ENCODE measurements at places on chromosomes 7 and 10.

DNA sequence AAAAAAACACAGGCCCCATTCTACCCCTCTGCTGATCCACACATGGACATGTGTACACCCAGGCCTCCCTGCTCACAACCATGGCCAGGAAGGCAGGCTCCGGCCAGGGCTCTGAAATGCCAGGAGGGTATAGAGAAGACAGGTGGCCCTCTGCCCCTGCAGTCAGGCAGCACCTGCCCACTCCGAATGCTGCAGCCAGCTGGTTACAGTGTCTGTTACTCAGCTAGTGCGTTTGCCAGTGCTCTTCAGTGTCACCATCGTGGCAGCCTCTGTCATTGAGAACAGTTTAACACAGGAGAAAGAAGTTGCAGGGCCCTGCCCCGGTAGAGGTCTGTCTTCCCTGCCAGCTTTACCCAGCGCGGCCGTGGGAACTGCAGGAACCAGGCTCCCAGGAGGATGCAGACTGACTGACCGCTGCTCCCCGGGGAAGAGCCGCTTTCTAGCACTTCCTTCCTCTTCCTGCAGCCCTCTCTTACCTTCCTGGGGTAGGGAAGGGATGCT is 128.8 kb upstream of the FAM20C start:
- no peak for DNase-seq

DNA sequence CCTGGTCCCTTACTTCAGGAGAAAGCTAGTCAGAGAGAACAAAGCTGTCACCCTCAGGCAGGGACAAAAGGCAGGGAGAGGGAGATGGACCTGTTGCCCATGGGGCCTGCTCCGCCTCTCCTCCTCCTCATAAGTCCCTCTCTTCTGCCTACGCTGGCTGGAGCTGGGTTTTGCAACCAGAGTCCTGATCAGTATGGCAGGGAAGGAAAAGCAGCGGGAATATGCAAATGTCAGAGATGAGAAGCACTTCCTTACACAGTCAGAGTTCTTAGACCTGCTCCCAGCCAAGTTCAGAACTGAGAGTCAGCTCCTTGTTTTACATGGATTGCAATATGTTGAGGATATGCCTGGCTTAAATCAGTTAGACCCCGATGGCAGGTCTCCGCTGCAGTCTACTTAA is 231.1 kb downstream of the ADAM12 start:
- no peak for DNase-seq

DNA sequence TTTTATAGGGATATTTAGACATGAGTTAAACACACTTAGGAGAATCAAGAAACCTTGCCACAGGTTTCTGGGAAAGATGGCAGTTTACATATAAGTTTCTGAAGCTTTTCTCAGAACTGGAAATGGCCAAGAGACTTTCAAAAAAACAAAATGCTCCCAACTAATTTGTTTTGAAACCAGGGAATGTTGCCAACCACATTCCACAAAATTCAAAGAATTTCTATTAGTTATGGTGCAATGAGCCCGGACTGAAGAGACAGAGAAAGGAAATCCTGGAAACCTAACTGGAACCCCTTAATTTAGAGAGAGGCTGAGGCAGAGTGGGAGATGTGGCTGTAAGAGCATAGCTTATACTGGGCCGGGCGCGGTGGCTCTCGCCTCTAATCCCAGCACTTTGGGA is 128.5 kb downstream of the PTEN start:
- no peak for DNase-seq

- no peak for DNase-seq
Observed at GRCh38 chr10:18793951-18794350, 134.7 kb downstream of the ARL5B start.

DNA sequence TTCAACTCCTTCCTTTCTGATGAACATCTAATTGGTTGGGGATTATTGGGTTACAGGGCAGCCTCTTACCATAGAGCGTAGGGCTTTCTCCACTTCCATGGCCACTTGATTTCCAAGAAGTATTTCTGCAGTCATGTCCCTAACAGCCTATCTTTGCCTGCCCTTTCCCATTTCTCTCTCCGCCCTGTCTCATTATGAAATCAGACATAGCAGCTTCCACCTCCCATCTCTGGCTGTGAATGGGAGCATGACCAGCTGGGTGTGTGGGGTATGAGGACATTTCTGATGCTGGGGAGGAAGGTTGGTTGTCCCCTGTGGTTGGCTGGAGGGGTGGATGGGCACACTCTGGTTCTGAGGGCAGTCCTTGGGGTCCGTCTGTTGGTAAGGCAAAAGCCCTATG is 41.2 kb downstream of the ADCYAP1R1 start:
- DNase-seq: no peak

- DNase-seq: no peak
Observed at GRCh38 chr10:18254086-18254485, 113.9 kb downstream of the CACNB2 start.

- DNase-seq: no peak
Observed at GRCh38 chr7:5284304-5285281, 1.9 kb downstream of the SLC29A4 start.

DNA sequence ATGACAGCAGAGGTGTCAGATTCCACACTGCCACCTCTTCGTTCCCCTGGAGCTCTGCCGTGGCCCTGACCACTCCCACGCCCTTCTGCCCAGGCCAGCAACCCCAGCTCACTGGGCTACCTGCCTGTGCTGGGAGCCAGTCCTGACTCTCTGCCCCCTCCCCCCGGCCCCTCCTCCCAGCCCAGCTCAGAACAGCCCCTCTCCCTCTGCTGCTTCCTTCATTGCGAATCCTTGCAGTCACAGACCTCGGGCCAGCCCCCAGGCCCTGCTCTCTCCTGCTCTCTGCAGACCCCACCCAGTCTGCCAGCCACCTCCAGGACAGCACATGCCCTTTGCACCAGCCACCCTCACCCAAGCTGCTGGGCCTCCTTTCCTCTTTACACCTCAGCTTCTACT is 60.4 kb downstream of the TCERG1L start:
- no peak for DNase-seq

DNA sequence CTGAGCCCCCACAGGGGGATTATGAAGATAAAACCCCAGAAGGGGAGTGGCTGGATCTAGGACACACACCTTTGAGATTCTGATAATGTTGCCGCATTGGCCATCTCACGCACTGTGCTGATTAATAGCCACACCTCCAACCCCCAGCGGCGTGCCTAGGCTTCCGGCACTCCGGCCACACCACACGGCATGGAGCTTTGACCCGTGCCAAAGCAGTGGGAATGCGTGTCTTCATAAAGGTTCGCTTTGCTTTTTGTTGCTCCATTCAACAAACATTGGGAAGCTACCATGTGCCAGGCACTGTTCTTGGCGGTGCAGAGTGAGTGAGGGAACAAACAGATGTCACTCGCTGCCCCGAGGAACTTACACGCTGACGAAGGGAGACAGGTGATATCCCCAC is 117.6 kb downstream of the TCERG1L start:
- no peak for DNase-seq

DNA sequence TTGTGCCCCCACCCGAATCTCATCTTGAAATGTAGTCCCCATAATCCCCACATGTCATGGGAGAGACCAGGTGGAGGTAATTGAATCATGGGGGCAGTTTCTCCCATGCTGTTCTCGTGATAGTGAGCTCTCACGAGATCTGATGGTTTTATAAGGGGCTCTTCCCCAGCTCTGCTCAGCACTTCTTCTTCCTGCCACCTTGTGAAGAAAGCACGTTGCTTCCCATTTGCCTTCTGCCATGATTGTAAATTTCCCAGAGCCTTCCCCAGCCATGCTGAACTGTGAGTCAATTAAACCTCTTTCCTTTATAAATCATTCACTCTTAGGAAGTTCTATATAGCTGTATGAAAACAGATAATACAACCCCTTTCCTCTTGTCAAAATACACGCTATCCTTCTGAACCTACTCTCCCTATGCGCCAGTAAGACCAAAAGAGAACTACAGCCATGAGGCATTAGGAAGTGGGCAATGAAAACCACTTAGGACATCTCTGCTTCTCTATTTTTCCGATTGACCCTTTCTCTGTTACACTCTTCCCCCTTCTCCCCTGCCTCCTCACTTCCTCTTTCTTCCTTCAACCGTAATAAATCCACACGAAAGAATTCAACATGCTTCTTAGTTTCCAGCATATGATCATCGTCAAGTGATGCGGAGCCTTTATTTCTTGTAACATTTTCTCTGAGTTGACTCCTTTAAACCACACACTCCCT is 101.2 kb upstream of the WDR11 start:
- DNase-seq: no peak

DNA sequence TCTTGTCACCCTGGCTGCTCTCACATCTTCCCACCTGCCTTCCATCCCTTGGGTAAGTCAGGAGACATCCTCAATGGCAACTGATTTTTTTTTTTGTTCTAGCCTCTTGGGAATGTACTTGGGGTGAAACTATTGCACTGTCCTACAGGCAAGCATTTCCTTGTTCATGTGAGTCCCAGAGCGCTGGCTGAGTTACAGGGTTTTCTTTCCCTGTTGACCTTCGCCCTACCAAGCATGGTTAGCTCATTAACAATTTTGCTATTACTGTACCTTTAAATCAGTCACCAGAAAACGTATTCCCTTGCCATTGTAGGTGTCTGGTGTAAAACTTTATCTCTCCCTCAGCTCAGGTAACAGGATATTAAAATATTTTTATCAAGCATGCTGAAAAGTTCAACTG is 98.9 kb downstream of the PRLHR start:
- DNase-seq: no peak

DNA sequence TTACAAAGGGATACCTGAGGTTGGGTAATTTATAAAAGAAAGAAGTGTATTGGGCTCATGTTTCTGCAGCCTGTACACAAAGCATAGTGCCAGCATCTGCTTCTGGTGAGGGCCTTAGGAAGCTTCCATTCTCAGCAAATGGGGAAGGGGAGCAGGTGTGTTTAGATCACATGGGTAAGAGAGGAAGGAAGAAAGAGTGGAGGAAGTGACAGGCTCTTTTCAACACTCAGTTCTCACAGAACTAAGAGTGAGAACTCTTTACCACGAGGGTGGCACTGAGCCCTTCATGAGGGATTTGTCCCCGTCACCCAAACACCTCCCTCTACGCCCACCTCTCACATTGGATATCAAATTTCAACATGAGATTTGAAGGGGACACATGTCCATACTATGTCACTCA is 506 bp upstream of the FAM170B start:
- DNase-seq: no peak

DNA sequence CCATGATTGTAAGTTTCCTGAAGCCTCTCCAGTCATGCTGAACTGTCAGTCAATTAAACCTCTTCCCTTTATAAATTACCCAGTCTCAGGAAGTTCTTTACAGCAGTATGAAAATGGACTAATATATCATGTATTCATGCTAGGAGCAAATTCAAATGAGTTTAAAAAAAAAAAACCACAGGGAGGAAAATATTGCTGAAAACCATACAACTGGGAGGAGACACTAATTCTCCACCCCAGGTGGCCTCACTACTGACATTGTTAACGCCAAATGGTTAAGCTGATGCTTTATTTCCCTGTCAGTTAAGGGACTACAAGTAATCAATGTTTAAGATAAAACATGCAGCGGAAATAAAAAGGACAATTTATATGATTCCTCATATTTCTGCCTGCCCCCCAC is 55.1 kb downstream of the PDE1C start:
- no peak for DNase-seq

- DNase-seq: no peak
Observed at GRCh38 chr7:16660702-16661464, 14.9 kb downstream of the BZW2 start.

DNA sequence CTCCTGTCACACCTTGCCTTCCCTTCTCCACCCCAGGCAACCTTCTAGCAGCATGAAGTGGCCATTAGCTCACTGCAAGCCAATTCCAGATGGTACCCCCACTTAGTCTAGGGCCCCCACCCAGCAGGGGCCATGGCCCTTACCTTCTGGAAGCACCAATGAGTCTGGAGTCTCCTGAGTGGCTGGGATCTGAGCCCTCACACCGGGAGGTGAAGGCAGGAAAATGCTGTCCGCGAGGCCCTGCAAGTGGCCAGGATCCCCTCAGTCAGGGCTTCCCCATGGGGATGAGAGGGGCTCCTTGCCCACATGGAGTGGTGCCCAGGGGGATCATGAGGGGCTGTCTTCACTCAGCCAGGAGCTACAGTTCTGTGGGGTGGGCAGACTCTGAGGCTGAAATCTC is 4.6 kb downstream of the AQP1 start:
- DNase-seq: no peak

GRCh38 chr7:104442481-104442880 is 114.1 kb downstream of the LHFPL3 start:
- DNase-seq: no peak

DNA sequence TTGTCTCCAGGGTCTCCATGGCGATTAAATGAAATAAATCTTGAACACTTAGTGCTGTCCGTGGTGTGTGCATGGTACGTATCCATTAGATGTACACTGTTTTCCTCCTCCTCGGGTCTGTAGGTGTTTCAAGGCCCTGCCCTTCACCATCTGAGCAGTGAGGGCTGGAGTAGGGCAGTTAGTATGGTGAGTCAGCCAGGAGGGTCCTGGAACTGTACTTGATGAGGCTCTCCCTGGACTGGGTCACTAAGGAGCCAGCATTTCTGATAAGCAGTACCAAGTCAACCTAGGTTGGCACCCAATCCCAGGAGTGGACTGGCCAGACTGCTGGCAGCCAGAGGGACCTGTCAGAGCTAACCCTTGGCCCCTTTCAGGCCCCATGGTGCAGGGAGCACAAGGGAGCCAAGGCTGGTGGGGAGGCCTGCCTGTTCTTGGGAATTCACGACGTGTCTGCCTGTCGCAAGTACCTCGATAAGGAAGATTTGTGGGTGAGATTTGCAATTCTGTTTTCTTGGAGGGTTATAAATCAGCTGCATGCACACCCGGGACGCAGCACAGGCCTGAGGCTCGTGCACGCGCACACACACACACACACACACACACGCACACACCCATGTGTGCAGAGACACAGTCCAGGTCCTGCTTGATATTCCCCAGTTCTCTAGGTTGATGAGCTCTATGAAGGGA is 114.2 kb downstream of the ZMIZ1 start:
- DNase-seq: no peak

DNA sequence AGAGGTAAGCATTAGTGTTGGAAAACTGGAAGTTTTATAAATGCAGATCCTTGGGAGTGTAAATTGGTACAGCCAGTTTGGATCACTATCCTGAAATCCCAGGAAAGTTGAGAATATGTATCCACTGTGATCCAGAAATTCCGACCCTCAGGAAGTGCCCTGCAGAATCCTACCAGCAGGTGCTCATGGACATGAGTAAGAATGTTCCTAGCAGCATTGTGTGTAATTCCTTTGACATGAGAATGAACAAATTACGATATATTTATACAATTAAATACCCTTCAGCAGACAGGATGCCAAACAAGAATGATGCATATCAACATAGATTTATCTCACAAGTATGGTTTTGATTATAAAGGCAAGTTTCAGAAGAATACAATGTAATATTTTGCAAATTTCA is 181.6 kb downstream of the XPNPEP1 start:
- no peak for DNase-seq

GRCh38 chr7:135342887-135343286 is 109.2 kb downstream of the STRA8 start:
- DNase-seq: no peak

GRCh38 chr7:99106821-99107241 is 37.1 kb downstream of the SMURF1 start:
- no peak for DNase-seq

GRCh38 chr10:66180581-66181318 is 745.1 kb upstream of the LRRTM3 start:
- no peak for DNase-seq

- DNase-seq: no peak
Observed at GRCh38 chr10:30832749-30833627, 198.7 kb downstream of the ZNF438 start.

All from stimulated activated CD8-positive, alpha-beta memory T cell treated with anti-CD3 and anti-CD28 coated beads, Interleukin-4, amount 100 ng/mL, for 4 hours (primary cell).